ENCODE measurements at places on chromosomes 5 and 9.
A peak's percentile ranks its signal among the peaks of the same experiment; 100 is the strongest.

- no peak for DNase-seq
These were observed 130.0 kb downstream of the CACNA1B start for GRCh38 chr9:138007566-138007917.

DNA sequence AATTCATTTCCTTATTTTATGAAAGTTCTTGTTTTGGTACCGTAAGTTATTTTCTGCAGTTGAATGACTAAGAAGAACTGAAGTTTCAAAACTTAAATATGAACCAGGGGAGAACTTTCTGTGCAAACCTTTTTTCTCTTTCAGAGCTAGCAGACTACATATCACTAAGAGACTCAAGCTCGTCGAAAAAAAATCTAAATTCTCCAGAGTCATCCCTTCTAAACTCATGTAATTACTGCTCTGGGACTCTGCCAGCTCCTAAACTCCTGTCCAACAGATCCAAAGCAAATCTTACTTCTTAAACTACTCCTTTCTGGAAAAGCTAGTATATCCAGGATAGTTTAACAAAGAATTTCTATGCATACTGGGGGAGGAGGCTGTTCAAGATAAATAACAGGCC is 87.0 kb upstream of the NR5A1 start:
- DNase-seq = no peak

DNA sequence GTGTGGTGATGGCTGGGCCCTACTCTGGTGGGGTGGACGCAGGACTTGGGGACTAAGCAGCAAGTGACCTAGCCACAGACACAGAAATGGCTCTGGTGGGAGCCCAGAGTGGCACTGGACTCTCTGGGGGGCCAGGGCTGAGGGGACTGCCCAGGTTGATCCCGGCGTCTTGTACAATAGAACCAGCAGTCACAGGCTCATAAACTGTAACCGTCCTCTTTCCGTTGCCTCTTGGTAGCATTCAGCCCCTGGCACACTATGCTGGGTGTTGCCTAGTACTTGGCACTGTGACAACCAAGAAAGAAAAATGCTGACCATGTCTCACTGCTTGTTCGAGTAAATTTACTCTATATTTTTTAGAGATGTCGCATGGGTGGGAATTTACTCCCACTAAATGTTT is 80.5 kb downstream of the DAB2IP start:
- DNase-seq = no peak

DNA sequence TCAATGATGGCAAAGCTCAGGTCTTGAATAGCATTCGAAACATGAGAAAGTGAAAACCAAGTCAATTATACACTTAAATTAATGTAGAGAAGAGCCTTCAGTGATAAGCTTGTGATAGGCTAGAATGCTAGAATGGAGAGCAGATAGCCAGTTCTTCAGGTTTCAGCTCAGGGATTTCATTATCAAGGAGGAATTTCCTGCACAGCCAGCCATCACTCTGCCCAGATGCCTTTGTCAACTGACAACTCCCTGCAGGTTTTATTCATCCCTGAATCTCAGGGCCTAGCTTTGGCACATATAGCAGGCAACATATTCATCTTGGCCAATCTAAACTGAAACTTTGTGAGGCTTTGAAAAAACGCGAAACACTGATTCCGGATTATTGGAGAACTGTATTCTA is 199.3 kb upstream of the CDH6 start:
- no peak for DNase-seq

GRCh38 chr9:80146466-80146865 is 574.7 kb downstream of the TLE4 start:
- DNase-seq = peak; percentile 16

DNA sequence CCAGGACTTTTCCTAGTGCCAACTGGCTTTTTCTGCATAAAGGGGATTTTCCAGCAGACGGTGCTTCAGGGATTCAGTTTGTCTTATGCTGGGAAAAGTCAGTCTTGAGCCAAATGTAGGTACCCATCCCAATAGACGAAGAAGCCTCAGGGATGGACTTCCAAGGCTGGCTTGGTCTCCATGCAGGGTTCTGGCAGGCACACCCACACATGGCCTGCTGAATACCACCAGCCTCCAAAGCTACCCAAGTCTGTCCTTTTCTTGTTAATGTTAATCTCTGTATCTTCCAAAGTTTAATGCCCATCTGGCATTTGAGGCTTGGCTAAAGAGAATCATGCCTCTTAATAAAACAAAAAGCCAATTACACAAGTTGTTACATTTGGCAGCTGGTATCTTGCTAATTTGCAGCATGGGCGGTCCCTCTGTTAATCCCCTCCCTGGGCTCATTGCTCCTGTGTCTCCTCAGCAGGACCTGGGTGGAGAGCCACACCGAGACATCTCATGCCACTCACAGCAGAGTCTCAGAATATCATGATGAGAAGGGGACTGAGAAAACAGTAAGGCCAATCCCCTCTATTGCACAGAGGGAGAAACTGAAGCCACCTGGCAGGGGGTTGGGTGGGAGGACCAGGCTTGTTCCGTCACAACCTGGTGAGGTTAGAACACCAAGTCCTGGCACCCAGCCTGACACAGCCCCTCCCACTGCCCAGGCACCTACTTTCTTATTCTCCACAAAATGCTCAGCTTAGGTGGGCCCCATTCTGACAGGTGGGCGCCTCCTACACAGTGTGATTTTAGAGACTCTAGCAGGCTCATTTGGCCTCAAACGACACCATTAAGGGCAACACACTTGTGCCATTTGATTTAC is 243.2 kb downstream of the FSTL4 start:
- no peak for DNase-seq

DNA sequence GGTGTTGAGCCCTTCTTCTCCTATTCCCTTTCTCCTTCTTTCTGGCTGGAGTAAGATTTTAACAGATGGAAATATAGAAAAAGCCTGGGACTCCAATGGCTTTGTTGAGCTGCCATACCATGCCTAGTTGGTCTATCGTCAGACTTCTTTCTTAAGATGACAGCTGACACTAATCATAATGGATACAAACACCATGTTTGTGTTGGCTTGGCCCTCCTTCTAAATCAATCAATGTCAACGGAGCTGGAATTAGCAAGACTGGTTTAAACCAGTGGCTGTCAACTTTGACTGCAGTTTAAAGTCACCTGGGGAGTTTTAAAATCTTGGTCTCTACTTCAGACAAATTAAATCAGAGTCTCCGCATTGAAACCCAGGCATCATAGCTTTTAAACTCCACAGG is 264.5 kb upstream of the PRR16 start:
- DNase-seq = no peak

- peak; percentile 68 for DNase-seq
These were observed 8.5 kb upstream of the CCDC187 start for GRCh38 chr9:136312436-136312835.

DNA sequence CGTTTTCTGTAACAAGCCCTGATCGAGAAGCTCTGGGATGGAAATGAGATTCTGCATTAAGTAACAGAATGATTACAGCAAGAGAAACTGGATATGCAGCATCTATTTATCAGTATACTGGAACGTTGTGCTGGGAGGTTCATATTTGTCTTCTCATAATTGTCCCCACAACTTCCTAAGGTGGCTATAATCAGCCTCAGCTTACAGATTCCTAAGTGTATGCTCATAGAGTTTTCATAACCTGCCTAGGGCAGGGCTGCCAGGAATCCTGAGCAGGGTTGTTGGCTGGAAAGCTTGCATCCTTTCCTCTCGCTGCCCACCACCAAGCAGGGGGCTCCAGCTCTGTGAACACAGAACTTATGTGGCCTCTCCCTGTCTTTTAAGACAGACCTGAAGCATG is 70.2 kb downstream of the FNBP1 start:
- DNase-seq = no peak

DNA sequence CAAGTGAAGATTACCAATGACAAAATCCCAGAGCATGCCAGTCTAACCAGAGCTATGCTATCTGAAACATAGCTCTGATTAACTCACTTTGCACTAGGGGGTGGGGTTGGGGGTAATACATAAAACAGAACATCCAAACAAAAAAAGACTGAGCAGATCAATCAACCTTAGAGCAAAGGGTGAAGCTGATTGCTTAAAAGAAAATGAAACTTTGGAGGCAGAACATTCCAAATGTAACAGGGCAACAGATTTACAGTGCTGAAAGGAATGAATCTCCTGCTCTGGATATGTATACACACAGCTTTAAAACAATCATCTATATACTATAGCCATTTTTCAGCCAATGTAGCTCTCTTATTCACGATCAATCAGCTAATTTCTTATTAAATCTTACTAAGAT is 4.9 kb downstream of the IL6ST start:
- DNase-seq = no peak

GRCh38 chr5:123814801-123815470 is 303.0 kb downstream of the CSNK1G3 start:
- DNase-seq = no peak

DNA sequence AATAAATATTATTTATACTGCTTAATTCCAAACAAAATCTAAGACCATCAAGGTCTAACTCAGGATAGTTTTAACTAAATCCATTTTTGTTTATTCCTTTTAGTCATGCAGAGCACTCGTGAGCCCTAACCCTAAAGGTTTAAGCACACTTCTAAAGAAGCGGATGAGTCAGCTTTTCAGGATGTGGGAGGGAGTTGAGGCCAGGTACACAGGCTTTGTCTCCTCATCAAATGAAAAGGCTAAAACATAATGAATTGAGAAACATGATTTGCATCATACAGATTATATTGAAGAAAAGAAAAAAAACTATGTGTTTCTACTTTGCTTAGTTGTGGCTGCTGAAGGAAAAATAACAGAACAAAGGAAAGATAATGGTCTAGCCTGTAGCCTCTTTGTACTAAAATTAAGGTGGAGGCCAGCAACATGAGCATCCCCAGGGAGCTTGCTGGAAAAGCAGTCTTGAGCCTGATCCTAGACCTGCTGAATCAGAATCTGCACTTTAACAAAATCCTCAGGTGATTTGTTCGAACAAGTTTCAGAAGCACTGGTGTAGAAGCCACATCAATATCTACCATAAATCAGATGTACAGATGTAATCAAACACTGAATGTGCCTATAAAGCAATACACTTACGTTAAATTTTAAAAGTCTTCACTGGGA is 21.1 kb upstream of the ISCA1 start:
- DNase-seq = peak; percentile 56

DNA sequence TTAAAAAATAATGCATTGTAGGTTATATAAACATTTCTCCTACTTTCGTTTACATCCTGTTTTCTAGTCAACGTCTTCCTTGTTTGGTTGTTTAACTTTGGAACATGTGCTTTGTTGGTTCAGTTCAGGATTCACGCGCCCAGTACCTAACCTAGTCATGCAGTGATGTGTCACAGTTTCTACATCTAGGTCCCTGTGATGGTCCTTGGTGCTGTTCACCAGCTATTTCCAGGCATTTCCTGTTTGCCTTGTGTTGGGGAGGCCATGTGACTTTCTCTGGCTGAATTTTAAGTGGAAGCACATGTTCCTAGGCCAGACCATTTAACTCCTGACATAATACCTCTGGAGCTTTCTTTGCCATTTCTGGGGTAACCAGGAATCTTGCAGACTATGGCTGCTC is 292.3 kb downstream of the SMARCA2 start:
- peak; percentile 54 for DNase-seq

DNA sequence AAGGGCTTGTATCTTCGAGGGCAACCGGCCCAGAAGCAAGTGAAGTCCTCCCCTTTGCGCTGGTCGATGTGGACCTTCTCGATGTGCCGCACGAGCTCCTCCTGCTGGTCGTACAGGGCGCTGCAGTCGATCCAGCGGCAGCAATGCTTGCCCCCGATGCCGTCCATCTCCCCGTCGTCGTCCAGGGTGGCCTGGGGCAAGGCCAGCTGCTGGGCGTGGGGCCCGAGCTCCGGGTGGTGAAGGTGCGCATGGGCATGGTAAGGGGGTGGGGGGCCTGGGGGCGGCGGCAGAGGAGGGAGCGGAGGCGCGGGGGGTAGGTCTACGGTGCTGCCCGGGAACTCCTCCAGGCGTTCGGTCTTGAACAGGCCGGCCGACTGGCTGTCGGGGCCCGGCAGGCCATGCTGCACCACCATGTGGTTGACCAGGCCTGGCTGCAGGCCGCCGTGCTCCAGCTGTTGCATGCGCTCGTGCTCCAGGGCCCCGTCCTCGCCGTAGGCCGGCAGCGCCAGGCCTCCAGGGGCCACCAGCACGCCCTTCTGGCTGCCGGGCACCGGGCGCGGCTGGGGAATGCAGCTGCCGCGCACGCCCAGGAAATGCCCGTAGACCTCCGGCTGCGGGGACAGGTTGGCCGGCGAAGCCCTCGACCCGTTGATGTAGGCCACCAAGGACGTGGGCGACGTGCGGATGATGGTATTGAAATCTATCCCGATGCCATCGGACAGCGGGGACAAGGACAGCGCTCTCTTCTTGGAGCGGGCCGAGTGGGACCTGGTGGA is 181.8 kb downstream of the GLIS3 start:
- DNase-seq = no peak

DNA sequence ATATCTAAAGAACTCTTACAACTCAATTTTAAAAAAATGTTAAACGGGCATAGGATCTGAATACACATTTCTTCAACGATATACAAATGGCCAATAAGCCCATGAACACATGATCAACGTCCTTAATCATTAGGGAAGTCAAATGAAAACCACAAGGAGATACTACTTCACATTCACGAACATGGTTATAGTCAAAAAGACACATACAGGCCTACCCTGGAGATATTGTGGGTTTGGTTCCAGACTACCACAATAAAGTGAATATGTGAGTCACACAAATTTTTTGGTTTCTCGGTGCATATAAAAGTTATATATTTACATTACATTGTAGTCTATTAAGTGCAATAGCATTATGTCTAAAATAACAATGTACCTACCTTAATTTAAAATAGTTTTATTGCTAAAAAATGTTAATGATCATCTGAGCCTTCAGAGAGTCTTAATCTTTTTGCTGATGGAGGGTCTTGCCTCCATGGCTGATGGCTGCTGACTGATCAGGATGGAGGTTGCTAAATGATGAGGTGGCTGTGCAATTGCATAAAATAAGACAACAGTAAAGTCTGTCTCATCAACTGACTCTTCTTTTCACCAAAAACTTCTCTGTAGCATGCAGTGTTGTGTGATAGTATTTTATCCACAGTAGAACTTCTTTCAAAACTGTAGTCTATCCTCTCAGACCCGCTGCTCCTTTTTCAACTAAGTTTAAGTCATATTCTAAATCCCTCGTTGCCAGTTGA is 15.1 kb downstream of the AK3 start:
- DNase-seq = no peak

DNA sequence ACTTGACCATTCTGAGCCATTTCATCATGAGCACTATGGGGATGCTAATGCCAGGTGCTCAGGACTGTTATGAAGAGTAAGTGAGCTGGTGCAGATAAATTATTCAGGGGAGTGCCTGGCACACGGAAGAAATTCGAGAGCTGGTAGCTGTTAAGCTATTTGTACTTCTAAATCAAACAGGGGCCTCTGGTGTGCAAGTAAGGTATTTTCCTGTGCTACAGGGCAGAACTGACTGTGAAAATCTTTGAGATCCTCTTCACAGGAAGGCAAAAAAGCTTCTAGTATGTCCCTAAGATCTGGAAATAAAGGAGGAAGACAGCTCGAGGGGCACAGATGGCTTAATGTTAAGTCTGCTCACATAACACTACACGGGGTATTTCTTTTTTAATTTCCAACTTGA is 106.3 kb upstream of the SPOCK1 start:
- peak; percentile 23 for DNase-seq
